ENCODE measurements at places on chromosomes 2 and 18.

DNA sequence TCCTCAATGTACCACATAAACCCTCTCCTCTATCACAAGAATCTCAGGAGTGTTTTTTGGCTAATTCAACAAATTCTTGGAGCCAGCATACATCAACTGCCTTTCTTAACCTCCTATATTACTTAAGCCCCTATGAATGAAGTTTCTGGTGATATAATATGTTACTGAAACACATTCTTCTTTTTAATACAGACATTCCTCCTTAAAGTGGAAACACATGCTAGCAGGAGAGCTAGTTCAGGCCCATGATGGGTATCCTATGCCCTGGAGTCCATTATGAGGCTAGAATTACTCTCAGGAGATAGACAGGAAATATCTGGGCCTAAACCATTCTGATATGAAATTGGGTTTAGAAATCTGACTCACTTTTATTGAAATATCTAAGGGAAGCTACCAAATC is 26.6 kb upstream of the RMDN2 start:
- DNase-seq: no peak

DNA sequence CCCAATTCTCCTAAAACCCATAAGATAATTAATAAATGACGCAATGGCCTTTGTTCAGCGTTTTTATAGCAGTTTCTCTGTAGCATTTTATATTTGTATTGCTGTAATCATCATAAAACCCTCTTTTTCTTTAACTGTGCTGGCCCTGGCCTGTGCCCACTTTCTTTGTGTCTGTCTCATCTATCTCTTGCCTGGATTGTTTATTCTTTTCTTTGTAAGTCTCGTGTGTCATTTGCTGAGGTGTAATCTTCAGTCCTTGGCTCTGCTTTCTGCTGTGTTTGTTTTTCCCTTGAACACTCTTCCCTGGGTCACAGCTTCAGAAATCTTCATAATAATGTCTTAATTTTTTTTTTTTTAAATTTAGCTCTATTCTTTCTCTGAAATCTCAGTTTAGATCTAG is 525.8 kb upstream of the LINC00305 start:
- no peak for DNase-seq

- no peak for DNase-seq
Measured at GRCh38 chr2:215537611-215538010, 101.7 kb upstream of the FN1 start.

DNA sequence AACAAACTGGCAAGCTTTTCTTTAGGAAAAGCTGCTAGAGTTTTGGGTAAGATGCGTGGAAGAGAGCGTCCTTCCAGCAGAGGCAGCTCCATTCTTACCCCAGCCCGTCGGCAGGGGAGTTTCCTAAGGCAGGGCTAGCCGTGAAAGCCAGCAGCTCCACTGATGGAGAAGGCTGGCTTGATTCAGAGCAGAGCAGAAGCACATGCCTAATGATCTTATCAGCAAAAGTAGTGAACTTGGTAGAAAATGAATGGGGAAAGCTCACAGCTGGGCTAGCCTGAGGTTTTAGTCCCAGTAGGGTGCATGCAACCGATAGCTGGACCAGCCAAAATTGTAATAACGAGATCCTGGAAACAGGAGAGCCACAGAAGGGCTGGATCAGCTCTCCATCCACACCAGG is 20.8 kb downstream of the LAMA1 start:
- DNase-seq: no peak

GRCh38 chr18:2970344-2970743 is 42.6 kb downstream of the LPIN2 start:
- DNase-seq: no peak

GRCh38 chr18:41887100-41887499 is 67.9 kb upstream of the PIK3C3 start:
- no peak for DNase-seq

- no peak for DNase-seq
Measured at GRCh38 chr2:101980368-101980767, 11.4 kb upstream of the IL1R2 start.

DNA sequence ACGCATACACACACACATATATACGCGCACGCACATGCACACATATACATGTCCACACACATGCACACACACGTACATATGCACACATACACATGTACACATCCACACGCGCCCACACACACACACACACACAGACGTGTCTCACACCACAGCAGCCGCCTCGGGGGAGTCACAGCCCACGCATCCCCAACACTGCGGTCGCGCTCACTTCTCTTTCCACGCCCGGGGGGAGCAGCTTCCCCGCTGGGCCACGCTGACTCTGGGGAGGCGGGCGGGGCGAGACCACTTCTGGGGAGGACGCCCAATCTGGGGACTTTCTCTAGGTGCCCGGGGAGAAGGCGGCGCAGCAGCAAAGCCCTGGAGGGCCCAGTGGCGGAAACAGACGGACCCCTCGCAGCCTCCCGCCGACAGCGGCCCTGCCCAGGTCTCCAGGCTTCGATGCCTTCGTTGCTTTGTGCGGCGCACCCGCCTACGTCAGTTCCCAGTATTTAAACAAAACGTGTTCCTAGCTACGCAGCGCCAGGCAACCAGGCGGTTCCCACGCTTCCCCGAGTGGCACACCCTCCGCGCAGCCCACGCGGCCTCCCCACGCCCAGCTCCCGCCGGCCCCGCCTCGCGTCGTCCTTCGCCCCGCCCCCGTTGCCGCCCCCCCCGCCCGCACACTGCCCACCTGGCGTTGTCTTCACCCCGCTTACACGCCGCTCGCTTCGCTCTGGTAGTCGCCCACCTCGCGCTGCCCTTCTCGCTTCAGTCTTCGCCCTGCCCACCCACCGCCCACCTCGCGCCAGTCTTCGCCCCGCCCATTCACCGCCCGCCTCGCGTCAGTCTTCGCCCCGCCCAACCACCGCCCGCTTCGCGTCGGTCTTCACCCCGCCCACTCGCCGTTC is 810 bp upstream of the RBFA start:
- DNase-seq: peak; percentile 84

DNA sequence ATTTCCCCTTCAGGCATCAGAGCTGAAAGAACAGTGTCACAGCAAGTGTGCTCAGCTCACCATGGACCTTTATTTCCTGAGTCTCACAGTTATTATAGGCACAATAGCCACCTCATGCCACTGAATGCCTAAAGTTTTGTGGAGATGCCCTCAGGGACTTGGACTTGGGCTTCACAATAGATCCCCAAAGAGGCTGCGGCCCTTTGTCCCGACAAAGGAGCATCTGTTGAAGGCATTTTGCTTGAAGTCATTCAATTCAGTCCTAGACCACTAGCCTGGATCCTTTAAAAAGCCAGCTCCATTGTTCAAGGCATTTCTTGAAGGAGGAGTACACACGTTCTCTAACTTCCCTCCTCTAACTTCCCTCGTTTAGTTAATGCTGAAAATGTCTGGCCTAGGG is 125.4 kb downstream of the DCC start:
- no peak for DNase-seq

GRCh38 chr2:102915128-102915527 is 153.3 kb downstream of the TMEM182 start:
- no peak for DNase-seq

DNA sequence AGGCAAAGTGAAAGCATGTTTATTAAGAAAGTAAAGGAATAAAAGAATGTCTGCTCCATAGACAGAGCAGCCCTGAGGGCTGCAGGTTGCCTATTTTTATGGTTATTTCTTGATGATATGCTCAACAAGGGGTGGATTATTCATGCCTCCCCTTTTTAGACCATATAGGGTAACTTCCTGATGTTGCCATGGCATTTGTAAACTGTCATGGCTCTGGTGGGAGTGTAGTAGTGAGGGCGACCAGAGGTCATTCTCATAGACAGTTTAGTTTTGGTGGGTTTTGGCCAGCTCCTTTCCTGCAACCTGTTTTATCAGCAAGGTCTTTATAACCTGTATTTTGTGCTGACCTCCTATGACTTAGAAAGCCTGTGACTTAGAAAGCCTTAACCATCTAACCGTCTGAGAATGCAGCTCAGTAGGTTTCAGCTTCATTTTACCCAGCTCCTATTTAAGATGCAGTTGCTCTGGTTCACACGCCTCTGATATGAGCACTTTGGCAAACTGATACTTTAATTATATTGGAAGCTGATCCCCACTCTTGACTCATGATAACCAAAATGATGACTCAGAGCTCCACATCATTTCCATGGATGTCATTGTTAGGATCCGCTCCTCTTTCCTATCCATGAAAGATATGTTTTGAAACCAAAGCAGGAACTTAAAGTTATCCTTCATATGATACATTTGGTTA is 14.5 kb upstream of the ERMN start:
- DNase-seq: no peak

GRCh38 chr2:239300242-239300641 is 100.6 kb downstream of the HDAC4 start:
- DNase-seq: no peak

DNA sequence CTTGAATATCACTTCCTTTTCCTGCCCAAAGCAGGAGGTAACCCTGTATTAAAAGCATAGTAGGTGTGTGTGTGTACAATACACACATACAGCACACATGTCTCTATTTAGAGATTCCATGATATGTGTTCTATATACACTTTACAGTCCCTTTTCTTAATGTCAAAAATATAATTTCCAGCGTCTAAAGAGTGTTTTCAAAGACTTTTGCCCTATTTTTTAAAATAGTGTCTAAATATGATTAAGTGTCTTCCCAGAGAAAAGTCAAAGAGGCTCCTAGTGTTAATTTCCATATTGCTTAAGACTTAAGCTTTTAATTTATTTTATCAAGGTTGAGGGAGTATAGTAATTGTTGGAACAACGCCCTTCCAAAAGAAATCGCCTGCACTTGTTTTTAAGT is 420.3 kb upstream of the POU3F3 start:
- no peak for DNase-seq

- DNase-seq: no peak
Measured at GRCh38 chr2:71581026-71581425, 127.7 kb downstream of the DYSF start.

DNA sequence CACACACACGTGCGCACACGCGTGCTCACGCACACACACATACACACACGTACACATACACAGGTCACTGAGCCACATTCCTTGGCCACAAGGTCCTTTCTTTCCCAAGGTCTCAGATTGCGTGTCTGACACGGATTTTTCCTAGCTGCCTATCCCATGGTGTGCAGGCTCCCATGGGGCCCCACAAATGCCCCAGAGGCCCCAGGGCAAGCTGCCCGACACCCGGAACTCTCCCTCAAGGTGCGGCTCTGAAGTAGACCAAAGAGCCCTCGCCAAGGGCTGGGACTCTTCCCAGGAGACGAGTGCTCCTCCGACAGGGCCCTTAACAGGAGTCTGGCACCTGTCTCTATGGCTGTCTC is 46.7 kb downstream of the SDC1 start:
- no peak for DNase-seq

- DNase-seq: no peak
Measured at GRCh38 chr18:154151-154550, 4.2 kb upstream of the USP14 start.

- DNase-seq: no peak
Measured at GRCh38 chr2:61241266-61241665, 79.3 kb downstream of the C2orf74 start.
